ENCODE measurements at places on chromosomes 2 and 18.

- DNase-seq: no peak
Observed at GRCh38 chr2:203673933-203674332, 32.5 kb upstream of the CD28 start.

DNA sequence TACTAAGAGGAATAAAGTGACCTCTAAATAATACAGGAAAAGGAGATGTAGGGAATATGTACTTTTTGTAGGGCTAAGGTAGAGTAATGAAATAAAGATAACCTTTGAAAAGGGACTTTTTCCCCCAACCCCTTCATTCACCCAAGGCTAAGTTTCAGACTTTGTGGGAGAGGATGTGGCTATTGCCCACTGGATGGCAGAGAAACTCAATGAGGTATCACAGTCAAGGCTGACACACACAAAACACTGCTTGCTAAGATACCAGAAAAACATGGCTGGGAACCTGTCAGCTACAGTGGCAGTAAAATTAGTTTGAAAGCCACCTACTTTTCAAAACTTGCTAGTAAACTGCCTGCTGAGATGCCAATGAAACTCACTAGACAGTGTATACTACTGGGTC lies 158.8 kb upstream of the WDSUB1 start:
- DNase-seq: no peak

- no peak for DNase-seq
Observed at GRCh38 chr2:46610021-46610420, 130.7 kb downstream of the TMEM247 start.

- DNase-seq: no peak
Observed at GRCh38 chr2:231300020-231300721, 95.3 kb upstream of the B3GNT7 start.

- DNase-seq: no peak
Observed at GRCh38 chr2:136015699-136016098, 30.3 kb upstream of the DARS1 start.

DNA sequence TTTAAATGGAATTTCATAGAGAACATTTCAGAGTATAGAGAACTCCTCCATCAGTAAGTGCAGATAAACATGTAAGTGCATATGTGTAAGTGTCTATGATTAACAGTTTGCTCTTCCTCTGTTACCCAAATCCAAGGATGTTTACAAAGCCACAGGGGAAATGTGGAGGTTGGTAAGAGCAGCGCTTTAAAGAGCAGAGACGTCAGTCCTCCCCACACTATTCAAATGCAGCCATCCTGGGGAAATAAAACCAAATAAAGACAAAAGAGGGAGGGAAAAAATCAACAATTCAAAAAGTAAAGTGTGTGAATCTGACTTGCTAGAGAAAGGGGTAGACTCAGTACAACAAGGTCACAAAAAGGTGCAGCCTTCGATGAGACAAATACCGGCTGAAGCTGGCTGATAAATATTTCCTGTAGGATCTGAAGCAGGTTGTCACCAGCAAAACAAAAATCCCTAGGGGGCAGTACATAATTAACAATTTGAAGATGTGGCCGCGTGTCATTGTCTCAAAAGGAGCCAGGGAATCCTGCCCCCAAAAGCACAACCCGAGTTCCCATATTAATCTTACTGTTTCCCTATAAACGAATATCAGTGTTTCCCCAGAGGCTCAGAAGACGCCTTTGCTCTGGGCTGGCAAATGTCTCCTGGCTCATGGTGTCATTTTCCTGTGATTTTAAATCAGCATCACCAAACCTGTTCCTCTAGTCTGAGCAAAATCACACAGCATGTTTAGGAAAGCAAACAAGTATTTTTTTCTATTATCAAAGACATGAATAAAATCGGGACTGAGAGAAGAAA lies 216.5 kb downstream of the CDCA7 start:
- no peak for DNase-seq

GRCh38 chr18:35029770-35030169 lies 11.4 kb upstream of the MAPRE2 start:
- DNase-seq: no peak

- no peak for DNase-seq
Observed at GRCh38 chr2:106284255-106284654, 90.2 kb upstream of the UXS1 start.

DNA sequence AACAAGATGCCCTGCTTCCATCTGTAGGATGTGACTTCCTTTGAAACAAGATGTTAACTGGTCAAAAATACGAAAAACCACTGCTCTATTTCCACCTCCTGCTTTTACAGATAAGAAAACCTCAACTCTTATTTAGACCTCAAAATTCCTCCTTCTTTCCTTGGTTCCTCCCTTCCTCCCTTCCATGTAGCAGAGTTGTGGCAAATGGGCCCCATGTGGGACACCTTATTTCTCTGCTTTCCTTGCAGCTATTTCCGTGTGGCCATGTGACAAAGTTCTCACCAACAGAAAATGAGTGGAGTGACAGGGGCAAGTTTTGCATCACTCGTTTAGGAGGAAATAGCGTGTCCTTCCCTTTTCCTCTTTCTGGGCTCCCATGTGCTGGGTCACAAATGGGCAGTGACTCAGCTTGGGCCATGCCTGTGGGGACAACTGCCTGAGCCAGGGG lies 69.4 kb upstream of the SMAD2 start:
- DNase-seq: no peak

GRCh38 chr2:230144355-230144754 lies 75.4 kb downstream of the SP110 start:
- no peak for DNase-seq

- DNase-seq: no peak
Observed at GRCh38 chr2:189391201-189391600, 50.1 kb upstream of the WDR75 start.

GRCh38 chr2:189566046-189566445 lies 14.5 kb downstream of the SLC40A1 start:
- DNase-seq: no peak

DNA sequence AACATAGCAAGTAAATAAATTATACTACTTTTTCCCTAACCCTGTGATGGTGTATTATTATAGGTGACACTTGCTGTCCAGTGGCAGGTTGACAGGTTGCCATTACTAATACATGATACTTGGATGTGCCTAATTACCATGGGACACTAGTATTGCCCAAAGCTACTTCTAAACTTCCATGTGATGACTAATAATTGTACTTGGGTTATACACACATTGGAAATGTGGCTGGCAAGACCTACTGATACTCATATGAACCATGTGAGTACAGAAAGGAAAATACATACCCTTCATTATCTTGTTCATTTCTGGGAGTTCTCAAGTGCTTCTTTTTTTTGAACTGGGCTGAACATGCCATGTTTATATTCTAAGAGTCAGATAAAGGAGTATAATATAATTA lies 156.4 kb downstream of the IKZF2 start:
- no peak for DNase-seq

DNA sequence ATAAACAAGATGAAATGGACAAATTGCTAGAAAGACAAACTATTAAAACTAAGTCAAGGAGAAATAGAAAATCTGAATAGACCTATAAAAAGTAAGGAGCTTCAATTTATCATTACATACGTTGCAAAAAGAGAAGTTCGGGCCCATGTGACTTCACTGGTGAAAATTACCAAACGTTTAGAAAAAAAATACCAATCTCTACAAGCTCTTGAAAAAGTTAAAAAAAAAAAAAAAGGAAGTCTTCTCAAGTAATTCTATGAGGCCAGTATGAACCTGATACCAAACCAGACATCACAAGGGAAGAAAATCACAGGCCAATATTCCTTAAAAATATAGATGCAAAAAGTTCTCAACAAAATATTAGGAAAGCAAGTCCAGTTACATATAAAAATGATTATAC lies 20.2 kb upstream of the ACVR2A start:
- no peak for DNase-seq

GRCh38 chr2:28633204-28633603 lies 118.4 kb upstream of the PPP1CB start:
- no peak for DNase-seq

GRCh38 chr2:10267551-10268465 lies 34.9 kb upstream of the HPCAL1 start:
- DNase-seq: no peak

GRCh38 chr2:148027822-148028221 lies 6.9 kb downstream of the MBD5 start:
- DNase-seq: no peak

DNA sequence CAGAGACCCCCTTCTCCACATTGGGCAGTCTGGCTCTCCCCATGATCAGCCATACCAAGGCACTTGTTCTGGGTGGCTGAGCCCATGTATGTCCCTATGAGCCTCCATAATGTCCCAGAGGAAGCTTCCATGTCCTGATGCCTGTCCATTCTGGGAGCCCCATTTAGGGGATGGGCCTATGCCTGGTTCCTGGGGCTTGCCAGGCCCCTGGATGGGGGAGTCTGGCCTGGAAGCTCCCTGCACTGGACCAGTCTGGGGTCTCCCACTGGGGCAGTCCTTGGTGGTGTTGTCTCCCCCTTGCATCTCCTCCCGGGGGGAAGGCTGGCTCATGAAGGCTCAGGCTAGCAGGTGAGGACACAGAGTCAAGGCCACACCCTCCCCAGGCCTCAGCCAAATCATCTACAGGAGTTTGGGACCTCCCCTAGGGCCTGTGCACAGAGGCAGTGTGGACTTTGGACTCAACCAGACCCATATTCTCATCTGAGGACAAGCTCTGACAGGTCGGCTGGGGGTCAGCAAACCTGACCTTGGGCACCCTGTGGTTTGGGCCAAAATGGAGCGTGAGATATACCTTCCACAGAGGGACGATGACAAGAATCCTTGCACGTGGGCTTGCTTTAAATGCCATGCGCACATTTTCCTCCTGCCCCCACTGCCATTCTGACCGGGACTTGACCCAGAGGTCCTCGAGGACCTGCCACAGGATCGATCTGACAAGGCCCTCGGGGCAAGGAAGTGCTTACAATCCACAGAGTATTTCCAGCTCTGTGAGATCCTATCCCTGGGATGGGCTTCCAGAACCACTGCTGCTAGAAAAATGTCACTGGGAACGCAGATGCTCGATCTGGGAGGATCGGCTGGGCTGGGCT lies 38.8 kb downstream of the INHBB start:
- DNase-seq: no peak

- no peak for DNase-seq
Observed at GRCh38 chr2:40734797-40735196, 282.9 kb upstream of the SLC8A1 start.

DNA sequence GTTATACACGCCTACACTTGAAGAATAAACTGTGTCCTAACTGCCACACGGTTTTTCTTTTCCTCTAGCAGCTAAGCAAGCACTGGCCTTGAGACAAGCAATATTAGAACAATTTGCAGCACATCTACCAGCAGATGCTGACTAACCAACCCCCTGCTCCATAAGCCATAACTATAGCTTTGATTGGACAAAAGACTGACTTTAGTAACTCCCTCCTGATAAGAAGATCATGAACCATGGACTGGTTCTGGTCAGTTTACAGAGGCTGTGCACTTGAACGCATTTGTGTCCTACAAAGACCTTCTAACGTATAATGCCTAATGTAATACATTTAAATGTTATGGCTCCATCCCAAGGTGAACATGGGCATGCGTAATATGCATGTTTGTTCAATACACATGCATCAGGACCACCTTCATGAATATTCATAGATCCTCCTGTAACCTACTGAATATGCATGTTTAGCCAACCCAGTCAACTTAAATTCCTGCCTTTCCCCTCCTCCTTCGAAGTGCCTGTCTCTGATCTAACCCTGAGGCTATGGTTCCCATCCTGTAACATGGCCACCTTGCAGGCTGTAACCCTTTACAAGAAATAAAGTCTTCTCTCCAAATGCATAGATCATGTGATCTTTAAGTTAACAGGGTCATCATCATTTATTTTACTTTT lies 26.5 kb downstream of the SLC4A5 start:
- no peak for DNase-seq

Data from stimulated activated CD8-positive, alpha-beta memory T cell treated with anti-CD3 and anti-CD28 coated beads, Interleukin-15, amount 100 ng/mL, for 1 hour (primary cell).